ENCODE measurements at places on chromosomes 6 and 20. TPM values are rescaled to one million over a fixed set of nuclear protein-coding genes. Genes with fewer than 3 reads are reported as not detected.

- DNase-seq = peak; percentile 37
These were observed 705.9 kb downstream of the PTPRT start for GRCh38 chr20:42483730-42484303.

- no peak for DNase-seq
These were observed 112.6 kb downstream of the DCDC2 start for GRCh38 chr6:24245275-24245674.

GRCh38 chr6:163634211-163635171 is 220.0 kb downstream of the QKI start:
- no peak for DNase-seq

GRCh38 chr20:60294632-60295031 is 336.4 kb downstream of the CDH26 start:
- no peak for DNase-seq

DNA sequence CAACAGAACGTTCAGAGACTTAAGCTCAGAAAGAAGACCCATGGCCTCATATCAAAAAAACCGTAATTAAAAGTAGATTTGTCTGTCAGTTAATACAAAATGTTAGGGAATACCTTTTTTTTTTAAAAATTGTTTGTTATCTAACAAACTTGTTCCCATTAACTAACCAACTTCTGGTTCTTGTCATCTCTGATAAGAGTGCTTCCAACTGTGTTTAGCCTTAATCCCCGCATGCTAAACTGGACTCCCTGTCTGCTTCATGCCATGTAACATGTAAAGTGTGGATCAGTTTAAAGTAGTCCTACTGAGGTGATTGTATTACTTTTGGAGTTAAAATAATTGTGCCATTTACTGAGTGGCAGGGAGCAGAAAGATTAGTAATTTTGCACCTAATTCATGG is 6.3 kb downstream of the JARID2 start:
- DNase-seq = no peak

- no peak for DNase-seq
These were observed 764 bp downstream of the DNTTIP1 start for GRCh38 chr20:45792317-45793118.

- DNase-seq = peak; percentile 92
These were observed 23.9 kb downstream of the RPRD1B start for GRCh38 chr20:38057351-38057972.

- no peak for DNase-seq
These were observed 12.1 kb downstream of the SYNGAP1 start for GRCh38 chr6:33431880-33432541.

- DNase-seq = no peak
These were observed 240.9 kb upstream of the BTBD3 start for GRCh38 chr20:11676630-11677287.

DNA sequence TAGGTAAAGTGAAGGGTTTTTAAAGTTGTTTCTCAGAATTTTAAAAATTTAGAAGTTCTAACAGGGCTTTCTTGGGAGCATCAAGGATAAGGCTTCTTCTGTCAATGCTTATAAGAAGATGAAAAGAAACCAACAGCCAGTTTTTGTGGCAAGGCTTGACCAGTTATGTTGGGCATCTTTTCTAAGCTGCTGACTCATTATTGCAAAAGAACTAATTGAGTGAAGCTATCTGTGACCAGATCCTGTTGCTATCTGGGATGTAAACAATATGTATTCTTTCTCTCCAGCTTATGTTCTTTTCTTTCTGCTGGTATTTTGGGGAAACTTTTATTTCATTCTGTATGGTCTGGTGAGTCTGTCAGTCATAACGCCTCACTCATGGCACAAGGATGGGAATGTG is 643.8 kb downstream of the HDGFL1 start:
- no peak for DNase-seq

DNA sequence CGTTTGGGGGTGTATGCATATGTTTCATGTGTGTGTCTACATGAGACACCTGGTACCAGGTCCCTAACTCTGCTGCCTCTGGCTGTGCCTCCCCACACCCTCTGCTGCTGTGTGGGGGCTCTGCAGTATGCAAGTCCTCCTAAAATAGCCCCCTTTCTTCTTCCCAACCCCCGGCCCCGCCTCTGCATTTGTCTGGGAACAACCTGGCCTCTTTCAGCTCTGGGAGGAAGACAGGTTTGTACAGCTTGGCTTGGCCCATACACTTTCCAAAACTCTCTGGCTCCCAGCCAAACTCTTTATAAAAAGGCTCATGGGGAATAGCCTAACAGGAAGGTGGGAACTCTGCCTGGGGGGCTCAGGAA is 27.1 kb upstream of the EMILIN3 start:
- DNase-seq = no peak

- DNase-seq = no peak
These were observed 74.9 kb upstream of the FOXP4 start for GRCh38 chr6:41471064-41471895.

DNA sequence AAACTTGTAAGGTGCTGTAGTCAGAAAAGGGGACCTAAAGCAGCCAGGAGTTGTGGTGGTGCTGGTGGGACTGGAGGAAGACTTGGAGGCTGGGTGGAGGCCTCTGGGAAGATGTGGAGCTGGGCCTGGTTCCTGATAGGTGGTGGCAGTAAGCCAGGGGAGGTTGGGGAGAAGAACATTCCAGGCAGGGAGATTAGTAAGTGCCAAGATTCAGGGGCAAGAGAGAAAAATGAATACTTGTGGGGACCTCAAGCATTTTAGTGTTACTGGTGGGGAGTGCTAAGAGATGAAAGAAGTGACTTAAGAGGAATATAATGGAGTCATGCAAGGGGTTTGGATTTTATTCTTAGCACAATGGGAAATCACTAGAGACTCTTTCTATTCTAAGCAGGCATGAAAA is 79.0 kb upstream of the B3GAT2 start:
- no peak for DNase-seq

DNA sequence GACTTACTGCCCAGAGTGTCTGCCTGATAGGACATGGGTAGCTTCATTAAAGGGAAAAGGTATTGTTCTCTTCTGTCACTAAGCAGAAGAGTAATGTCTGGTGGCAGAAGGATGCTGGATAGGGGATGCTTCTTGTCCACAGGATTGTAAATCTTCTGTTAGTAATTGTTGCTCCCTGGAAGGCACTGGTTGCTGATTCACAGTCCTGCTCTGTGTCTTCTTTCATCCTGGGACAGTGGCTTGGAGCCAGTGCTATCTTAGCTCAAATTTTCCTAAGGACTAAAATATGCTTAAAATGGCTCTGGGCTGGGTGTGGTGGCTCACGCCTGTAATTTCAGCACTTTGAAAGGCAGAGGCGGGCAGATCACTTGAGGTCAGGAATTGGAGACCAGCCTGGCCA is 48.0 kb downstream of the SYTL3 start:
- no peak for DNase-seq

Gene IYD
- not detected for total RNA-seq

Gene SPATA25
- total RNA-seq = 1.8 TPM

Gene RSPO4
- total RNA-seq = not detected

Gene FGD2
- 6.4 TPM for total RNA-seq

Gene EPHA7
- total RNA-seq = 20.0 TPM

Gene MDFI
- 11.9 TPM for total RNA-seq

Gene PRELID3B
- total RNA-seq = 36.6 TPM

Gene DSP
- 311 TPM for total RNA-seq

Gene CABLES2
- 14.9 TPM for total RNA-seq

Gene BEND6
- total RNA-seq = 1.3 TPM

Gene LY6G5C
- total RNA-seq = 2.3 TPM

Gene RAB5IF
- 69.9 TPM for total RNA-seq

Gene PTPN1
- 28.8 TPM for total RNA-seq

Gene LPA
- not detected for total RNA-seq
